T-helper 9 cell (primary cell): ENCODE measurements at places on chromosomes 7 and 10.

DNA sequence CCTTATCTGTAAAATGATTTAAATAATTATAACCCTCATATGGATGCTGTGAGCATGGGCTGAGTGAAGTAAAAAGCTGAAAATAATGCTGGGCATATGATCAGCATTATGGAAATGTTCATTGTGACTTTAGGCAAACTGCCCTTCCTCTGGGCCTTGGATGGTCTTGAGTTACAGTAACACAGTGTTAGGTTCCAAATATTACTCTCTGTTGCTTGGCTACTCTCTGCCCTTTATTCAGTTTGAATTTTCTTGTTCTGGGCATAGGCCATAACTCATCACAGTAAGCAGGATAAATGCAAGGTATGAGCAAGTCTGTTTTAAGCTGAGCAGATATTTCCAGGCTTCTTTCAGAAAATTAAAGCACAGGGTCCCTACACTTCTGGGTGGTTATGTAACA is 868.0 kb downstream of the KCNMA1 start:
- no peak for DNase-seq

- DNase-seq = no peak
Measured at GRCh38 chr10:7952266-7952665, 102.2 kb upstream of the GATA3 start.

- DNase-seq = no peak
Measured at GRCh38 chr7:23235813-23236221, 10.8 kb upstream of the GPNMB start.

- DNase-seq = no peak
Measured at GRCh38 chr10:6333086-6333485, 130.4 kb downstream of the PFKFB3 start.

- no peak for DNase-seq
Measured at GRCh38 chr7:29598613-29599012, 35.0 kb downstream of the PRR15 start.

- DNase-seq = peak; percentile 54
Measured at GRCh38 chr10:102408728-102409603, 9.6 kb downstream of the PSD start.

DNA sequence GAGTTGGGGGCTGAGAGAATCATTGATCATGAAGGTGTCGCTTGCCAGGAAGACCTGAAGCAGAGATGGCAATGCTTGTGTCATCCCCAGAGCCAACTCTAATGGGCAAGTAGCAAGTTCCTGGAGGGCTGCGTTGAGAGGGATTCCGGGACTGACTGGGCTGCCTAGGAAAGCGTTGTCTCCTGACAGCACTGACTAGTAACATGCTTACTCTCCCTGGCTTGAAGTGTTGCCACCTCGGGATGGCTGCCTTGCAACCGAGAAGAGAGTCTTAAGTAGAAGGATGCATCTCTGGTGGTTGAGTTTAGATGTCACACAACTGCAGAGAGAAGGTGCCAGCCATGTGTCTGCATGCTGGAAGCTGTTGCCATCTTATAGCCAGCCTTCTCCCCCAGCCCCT is 453.4 kb downstream of the PLXNA4 start:
- no peak for DNase-seq

- DNase-seq = no peak
Measured at GRCh38 chr7:2014391-2015241, 218.1 kb downstream of the MAD1L1 start.

DNA sequence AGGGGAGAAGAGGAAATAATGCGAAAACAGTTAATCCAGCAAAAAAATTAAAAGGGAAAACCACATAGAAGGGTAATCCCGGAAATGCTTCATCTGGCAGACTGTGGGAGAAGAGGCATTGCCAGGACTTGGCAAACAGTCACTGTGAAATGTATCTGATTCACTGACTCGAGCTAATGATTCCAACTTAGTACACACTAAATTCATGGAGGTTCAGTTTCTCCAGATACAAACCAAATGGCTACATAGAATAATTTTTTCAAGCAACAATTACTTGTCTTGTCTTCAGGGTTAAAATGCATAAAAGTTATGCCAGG is 36.4 kb downstream of the GDI2 start:
- DNase-seq = no peak

- DNase-seq = no peak
Measured at GRCh38 chr7:94949532-94949931, 42.1 kb downstream of the PPP1R9A start.

- no peak for DNase-seq
Measured at GRCh38 chr7:39407137-39407536, 159.1 kb upstream of the YAE1 start.

DNA sequence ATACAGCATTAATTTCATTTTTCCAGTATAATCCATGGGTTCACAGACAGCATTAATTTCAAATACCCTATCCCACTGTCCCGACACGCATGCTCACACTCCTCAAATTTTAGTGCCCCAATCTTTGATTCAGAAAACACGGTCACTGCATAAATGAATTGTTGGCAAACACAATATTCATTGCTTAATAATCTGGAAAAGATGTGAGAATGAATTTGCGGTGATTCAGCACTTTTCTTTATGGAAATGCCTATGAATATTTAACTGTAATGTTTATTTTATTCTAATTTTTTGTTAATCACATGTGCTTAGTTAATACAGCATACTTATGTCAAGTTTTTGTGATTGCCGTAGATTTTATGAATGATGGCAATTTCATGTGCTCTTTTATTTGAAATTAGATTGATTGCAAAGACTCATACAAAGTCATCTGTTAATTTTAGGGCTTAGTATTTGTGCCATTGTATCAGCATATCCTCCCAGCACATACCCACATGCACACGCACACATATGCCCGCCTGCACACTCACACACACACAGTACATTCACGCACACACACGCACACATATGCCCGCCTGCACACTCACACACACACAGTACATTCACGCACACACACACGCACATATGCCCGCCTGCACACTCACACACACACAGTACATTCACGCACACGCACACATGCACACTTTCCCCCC is 35.1 kb downstream of the MACROH2A2 start:
- no peak for DNase-seq

DNA sequence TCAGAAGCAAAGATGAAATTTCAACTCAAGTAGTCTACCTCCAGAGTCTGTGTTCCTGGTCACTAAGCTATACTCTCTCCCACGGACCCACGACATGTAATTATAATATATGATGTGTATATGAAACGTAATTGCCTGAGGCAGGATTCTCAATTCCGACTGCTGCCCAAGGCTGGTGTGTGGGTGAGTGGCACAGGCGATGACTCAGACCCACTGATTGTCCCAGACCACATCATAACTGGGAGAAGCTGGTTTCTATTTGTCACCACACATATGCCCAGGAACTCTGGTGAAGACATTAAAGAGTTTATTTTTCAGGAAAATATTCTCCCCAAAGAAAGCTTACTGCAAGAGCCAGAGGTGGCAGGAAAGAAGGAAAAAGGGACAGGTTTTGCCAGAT is 219.3 kb downstream of the JAZF1 start:
- DNase-seq = no peak

DNA sequence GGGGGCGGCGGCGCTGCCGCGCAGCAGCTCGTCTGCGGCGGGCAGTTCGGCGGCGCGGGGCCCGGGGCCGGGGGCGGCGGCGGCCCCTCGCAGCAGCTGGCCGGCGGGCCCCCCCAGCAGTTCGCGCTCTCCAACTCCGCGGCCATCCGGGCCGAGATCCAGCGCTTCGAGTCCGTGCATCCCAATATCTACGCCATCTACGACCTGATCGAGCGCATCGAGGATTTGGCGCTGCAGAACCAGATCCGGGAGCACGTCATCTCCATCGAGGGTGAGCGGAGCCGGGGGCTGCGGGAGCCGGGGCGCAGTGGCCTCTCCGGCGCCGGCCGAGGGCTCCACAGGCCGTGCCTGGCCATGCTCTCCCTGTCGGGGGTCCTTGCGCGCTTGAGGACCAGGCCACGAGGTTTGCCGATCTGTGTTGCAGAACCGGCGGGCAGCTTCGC is 548 bp downstream of the AGAP3 start:
- peak; percentile 23 for DNase-seq

- no peak for DNase-seq
Measured at GRCh38 chr10:80537086-80537735, 491 bp upstream of the SH2D4B start.

DNA sequence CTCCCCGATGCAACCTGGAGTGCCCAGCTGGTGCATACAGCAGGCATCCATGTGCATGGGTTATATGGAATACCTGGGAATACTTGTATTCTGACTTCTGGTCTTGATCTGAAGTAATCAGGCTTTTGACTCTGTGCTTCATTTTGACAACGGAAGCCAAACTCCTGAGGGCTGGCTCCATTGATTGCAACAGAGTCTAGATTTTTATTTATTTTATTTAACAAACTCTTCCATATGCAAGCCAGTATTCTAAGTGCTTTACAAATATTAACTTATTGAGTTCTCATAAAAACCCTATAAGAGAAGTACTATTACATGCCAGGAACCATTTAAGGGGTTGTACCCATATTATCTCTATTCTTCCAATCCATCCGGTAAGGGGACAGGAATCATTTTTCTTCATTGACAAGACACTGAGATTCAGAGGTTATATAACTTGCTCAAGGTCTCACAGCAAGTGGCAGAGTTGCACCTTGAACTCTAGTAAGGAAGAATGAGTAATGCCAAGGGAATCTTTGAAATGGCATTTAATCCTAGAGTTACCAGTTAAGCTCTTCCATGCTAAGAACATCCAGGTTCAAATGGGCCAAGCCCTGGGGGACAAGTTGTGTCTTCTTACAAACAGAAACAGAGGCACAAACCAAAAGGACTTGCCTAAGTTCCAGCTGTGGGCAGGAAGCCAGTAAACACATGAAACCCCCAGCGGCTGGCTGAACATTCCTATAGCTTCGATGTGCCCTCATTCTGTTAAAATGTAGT is 241.0 kb downstream of the WDR11 start:
- no peak for DNase-seq

DNA sequence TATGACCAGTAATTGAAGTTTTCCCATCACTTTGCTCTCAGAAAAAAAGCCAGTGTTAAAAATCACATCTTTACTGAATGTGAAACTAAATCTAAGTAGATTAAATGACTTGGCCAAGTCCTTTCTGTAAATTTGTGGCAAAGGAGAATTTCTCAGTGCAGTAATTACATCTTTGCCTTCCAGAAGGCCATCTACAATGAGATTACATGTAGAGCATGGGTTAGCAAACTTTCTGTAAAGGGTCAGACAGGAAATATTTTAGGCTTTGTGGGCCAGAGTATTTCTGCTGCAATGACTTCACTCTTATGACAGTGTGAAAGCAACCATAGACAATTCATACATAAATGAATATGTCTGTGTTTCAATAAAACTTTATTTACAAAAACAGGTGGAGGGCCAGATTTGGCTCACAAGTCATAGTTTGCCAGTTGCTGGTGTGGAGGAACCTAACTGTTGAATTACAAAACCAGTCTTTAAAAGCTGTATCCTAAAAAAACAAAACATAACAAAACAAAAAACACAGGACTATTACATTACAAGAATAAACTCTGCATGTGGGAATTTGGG is 191.0 kb downstream of the TAX1BP1 start:
- no peak for DNase-seq

DNA sequence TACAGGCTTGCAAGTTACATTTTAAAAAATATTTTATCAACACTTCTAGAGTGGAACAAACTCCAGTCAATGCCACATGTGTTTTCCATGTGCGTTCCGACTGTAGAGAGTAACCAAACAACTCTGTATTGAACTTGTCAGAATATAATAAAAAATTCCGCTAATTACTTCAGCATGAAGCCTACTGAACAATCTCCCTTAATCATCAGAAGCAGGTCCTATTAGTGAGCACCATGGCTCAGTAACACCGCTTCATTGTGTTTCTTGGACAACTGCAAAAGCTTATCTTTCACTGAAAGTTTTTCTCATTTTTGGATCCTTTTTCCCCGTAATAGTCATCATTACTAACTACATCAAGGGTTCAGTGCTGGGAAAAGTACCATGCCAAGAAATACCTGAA is 117.0 kb downstream of the MKX start:
- DNase-seq = no peak

DNA sequence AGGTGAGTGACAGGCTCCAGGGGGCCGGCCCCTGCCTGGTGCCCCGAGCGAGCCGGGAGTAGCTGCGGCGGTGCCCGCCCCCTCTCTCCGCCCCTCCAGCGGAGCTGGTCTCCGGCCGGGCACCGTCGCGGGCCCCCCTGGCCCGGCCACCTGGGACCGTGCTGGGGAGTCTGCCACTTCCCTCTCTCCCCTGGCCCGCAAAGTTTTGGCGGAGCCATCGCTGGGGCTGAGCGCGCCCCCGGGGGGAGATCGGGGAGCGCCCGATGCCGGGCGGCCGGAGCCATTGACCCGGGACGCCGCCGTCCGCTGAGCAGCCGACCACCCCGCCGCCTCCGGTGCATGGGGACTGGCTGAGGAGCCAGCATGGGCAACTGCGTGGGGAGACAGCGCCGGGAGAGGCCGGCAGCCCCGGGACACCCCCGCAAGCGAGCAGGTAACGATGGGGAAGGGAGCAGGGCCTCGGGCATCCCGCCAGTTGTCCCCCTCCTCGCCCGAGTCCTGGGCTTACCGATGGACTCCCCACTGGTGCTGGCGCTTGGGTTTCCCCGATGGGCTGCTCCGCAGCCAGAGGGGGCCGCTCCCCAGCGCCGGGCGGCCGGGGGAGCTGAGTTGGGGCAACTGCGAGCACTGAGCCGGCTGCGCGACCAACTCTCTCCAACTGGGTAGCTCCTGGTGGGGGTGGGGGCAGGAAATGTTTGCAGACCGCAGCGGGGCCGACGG is at the start of gene UBTD1:
TSS of gene UBTD1 (plus strand) at position 84 of the 720 bp plus-strand sequence. CDS start at position 364, 280 bp downstream.
- peak; percentile 22 for DNase-seq

DNA sequence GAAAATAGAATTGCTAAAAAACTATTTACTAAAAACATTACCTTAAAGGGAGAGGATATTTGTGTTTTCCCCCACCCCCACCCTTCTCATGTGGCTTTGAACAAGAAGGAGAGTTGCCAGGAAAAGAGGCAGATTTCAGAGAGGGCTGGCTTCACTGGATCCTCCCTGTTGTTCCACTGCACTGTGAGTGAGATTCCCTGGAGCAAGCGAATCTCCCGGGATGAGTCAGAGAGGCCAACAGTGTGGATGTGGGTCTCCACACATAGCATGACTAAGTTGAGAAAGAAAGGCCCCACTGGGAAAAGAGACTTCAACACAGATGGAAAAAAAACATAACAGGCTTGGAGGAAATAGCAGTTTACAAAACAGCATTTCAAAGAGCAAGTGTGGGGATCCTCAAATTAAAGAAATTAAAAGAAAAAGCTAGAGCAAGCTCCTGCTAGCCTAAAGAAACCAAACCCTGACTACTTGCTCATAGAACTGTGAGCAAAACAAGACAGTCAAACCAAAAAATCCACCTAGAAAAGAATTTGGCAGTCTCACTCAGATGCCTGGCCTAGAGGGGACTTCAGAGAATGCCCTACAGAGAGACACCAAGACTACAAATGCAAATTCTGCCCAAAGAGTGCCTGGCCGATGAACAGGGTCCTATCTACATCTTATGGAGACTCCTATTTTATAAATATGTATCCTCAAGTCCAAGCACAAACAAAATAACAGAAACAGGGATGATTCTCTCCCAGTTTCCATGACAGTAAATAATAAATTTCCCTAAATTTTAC is 3.4 kb downstream of the CAV1 start:
- no peak for DNase-seq
